Parietal lobe (tissue), 2 donors: ENCODE measurements at places on chromosomes 2 and 18. TPM values are rescaled to one million over a fixed set of nuclear protein-coding genes. Genes with fewer than 3 reads are reported as not detected.

DHX57 gene
- 64.5 TPM for total RNA-seq

KCNE4 gene
- 0.94 TPM for total RNA-seq

RFTN2 gene
- total RNA-seq: 26.0 TPM

PARD3B gene
- total RNA-seq: 8.8 TPM
